HCEC 1CT (cell line): ENCODE measurements at places on chromosomes 4 and X.

DNA sequence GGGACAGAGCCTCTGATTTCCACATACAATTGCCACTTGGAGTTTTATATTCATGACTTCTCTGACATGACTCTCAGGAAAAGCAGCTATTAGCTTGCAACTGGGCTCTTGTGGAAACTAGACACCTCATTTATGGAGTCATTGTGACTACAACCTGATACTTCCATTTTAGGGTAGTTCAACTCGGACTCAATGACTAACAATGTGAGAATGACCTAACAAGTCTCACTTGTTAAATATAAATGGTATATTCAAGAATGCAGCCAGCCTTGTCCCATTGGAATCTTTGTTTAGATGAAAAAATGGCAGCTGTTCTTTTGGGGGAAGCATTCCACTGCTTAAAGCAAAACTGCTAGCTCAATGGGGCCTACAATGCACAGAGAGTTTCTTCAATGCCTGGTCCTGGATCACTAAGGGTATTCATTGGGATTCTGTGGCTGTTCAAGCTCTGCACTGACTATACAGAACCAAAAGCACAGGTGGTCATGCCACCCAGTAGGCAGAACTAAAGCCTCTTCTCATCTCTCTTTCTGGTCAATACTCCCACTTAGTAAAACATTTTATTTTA is 36.5 kb upstream of the GLRA3 start:
- peak; percentile 13 for DNase-seq

- peak; percentile 34 for DNase-seq
Measured at GRCh38 chr4:106529348-106530023, 160.9 kb upstream of the GIMD1 start.

GRCh38 chr4:173736840-173737239 is 206.8 kb upstream of the HAND2 start:
- DNase-seq, result peak; percentile 49

DNA sequence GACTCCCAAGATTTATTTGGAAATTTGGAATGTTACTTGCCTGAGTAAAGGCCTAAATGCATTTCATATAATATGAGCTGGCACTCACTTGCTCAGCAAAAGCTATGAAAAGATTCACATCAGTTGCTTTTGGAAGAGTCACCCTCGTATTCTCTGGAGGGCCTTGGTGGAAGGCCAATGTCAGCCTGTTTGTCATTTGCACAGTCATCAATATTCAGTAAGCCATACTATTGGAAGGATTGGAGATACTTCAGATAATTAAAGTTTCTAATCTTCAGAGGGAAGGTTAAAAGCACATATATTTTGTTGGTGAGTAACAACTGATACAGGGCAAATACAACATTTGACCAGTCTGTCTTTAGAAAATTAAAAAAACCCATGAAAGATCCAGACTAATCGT is 36.6 kb downstream of the VCX3A start:
- no peak for DNase-seq

DNA sequence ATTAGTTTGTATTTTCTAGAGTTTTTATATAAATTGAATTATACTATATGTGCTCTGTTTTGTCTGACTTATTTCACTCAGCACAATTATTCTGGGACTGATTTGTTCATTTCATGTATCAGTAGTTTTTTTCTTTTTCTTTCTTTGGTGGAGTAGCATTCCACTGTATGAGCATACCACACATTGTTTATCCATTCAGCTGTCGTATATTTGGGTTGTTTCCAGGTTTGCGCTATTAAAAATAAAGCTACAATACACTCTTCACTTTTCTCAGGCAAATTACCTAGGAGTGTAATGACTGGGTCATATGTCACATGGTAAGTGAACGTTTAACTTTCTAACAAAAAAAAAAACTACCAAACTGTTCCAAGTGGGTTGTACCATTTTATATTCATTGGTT is 9.6 kb upstream of the OTUD4 start:
- no peak for DNase-seq

- DNase-seq, result no peak
Measured at GRCh38 chr4:16694173-16694883, 204.1 kb downstream of the LDB2 start.

- no peak for DNase-seq
Measured at GRCh38 chr4:176781739-176782100, 11.0 kb downstream of the VEGFC start.

GRCh38 chrX:138692591-138692990 is 18.9 kb downstream of the FGF13 start:
- no peak for DNase-seq

GRCh38 chrX:108025954-108026600 is 18.8 kb upstream of the VSIG1 start:
- no peak for DNase-seq

DNA sequence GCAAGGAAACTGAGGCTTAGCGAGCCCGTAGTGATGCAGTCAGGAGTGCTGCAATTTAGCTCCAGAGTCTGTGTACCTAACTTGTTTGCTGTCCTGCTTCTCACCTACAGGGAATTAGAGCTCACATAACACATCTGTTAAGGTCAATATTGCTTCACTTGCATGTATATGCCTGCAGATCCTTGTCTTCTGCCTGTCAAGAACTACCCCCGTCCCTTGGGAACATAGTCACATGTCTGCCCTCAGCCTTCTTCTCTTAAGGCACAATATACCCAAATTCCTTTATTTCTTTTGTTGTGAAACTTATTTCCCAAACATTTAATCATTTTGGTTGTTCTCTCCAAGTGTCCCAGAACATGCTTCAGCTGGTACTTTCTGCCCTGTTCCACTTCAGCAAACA is 103.3 kb upstream of the LEF1 start:
- peak; percentile 1 for DNase-seq

DNA sequence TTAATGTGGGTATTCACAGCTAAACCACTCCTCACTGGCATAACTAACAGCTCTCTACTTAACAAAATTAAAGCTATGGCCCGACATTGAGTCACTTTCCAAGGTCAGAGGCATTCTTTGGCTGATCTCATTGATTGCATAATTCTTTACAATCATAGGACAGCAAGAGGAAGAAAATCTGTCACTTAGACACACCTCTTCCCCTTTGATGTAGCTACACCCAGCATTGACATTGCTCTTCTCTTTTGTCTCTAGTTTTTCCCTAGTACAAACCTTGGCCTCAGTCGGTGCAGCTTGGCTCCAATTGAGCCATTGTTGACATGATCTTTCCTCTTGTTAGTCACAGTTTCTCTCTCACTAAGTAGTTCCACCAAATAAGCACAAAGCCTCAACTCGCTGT is 313.3 kb upstream of the ACTRT1 start:
- no peak for DNase-seq

GRCh38 chr4:143700416-143701352 is at the start of gene FREM3:
Gene FREM3 (minus strand): TSS chr4:143700675. CDS start chr4:143700675, 0 bp downstream.
- DNase-seq, result no peak

DNA sequence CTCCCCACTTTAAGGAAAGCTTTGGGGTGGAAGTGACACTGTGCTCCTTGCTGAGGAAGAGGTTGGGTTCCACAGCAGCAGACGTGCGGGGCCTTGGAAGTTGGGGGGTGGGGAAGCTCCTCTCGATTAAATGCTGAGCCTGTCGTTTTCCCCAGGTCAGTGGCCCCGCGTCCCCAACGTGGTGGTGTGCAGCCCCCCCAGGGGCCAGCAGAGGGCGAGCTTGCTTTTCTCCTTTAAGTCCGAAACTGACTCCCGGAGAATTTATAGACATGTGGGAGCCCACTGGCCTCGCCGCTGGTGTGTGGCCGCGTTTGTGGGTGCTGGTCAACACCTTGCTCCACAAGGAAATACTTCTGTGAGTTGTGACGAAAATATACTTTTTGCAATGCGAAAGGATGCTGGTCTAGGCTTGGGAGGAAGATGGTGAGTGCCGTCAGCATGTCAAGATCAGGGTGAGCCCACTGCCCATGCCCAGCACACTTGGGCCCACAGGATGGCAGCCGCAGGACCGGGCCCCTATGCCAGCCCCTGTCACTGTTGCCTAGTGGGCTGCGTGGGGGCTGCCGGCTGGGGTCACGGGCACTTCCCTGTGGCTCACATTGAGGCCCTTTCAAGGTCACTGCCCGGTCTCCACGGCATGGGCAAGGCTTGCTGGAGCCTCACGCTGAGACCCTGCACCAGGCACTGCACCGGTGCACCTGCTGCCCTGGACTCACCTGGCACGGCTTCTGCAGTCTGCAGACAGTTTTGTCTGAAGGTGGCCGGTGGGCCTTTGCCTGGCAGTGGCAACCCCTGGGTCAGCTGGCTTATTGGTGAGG is 9.4 kb downstream of the UVSSA start:
- DNase-seq, result peak; percentile 3
